ENCODE measurements at places on chromosomes 11 and 22.

- no peak for ATAC-seq
Observed at GRCh38 chr11:69370984-69371709, 77.2 kb downstream of the MYEOV start.

DNA sequence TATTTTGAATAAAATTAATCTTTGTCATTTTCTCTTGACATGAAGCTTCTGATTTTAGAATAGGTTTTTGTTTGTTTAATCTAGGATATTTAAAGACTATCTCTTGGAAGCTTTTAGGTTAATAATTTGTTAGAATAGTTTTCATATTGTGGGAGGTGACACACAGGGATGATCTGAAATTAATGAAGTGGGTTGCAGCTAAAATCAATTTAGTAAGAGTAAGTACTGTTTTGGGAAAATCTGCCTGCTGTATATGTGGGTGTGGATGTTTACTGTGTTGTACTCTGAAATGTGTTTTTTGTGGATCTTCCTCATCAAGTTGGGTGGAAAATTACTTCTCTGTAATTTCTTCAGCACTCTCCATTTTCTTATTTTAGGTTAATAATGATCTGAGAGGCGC, 67.3 kb downstream of the BID start:
- ATAC-seq = no peak

GRCh38 chr22:23282089-23282501, 101.8 kb downstream of the BCR start:
- no peak for ATAC-seq

DNA sequence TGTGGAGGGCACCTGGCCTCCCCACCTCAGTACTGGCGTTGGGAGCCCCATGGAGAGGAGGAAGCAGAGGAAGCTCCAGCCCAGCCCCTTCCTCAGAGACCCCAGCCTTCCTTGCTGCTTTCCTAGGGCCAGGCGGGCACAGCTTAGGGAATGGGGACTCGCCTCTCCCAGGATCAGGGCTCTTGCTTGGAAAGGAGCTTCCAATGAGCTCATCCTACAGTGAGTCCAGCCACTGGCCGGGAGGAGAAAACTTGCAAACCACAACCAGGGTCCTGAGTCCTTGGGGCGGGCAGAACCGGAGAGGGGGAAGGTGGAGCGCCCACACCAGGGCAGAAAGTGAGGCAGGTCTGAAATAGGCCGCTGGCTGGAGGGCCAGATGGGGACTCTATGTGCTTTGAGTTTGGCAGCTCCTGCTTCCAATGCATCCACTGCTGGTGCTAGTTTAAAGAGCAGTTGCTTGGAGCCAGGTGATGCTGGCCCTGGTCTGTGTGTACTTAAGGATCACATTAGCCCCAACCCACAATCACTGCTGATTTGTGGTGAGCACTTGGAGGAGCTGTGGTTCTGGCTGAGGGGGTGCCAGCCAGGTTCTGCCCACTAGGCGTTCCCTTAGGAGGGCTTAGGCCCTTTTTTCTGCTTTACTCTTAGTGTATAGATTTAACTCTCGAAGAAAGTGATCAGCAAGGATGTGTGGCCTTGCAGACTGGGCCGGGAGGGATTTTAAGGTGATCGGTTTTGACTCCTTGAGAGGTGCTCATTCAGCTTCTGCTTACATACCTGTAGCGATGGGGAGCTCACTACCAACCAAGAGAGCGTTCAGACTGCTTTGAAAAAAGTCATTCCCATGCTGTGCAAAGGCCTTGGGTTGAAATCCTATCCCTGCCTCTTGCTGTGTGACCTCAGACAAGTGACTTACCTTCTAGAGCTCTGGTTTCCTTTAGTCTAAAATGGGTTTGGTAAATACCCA, 81.9 kb downstream of the TP53I11 start:
- ATAC-seq = no peak

- no peak for ATAC-seq
Observed at GRCh38 chr11:17376493-17376892, 12.0 kb downstream of the KCNJ11 start.

- ATAC-seq = no peak
Observed at GRCh38 chr11:1128311-1129142, 29.2 kb upstream of the MUC5AC start.

DNA sequence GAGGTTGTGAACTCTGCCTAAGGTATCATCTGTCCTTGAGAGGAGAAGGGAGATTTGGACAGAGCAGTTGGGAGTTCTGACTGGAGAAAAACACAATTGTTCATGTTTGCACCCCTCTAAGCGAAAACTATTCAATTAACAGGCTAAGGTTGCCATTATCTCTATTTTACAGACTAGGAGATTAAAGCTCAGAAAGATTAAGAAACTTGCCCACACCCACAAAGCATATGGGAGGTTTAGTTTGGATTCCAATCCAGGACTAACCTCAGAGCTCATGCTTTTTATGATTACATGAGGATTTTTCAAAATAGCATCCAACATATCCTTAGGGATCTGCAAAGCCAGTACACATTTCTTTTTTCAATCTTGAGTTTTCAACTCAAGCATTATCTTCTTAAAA, 22.0 kb downstream of the GAB2 start:
- ATAC-seq = no peak

- ATAC-seq = no peak
Observed at GRCh38 chr22:31604746-31605705, 57.0 kb downstream of the PISD start.

- ATAC-seq = no peak
Observed at GRCh38 chr11:121473064-121473777, 20.5 kb upstream of the SORL1-AS1 start.

GRCh38 chr11:23502826-23503225, 642.6 kb upstream of the CCDC179 start:
- ATAC-seq = no peak

- ATAC-seq = no peak
Observed at GRCh38 chr11:64762277-64762673, 2.5 kb upstream of the PYGM start.

DNA sequence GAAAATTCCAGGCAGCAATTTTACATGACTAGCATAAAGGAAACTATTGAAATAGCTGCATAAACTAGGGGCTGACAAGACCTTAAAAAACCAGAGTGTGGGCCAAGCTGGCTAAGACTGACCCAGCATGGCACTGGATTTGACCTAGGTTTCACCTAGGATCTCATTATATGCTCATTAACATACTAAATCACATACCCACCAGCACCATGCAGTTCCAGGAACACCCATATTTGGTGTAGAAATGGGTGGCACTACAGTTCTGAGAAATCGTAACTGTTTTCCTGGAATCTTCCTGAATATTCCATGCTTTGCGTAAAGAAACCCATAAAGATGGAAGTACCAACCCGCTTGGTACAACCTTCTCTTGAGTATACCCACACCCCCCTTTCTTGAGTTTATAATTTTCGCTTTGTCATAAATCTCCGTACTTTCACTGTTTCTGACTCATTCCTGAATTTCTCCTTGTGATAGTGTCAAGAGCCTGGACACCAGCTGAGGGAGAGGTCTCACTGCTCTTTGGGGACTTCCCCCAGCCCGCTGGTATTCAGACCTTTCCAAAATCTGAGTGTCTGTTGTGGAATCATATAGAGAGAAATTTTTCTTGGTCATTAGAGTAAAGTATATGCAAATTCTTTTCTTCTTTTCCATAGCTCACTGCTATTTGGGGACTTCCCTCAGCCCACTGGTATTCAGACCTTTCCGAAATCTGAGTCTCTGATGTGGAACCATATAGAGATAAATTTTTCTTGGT, 55.1 kb downstream of the MTMR3 start:
- peak; percentile 56 for ATAC-seq

GRCh38 chr11:111730871-111731591, 35.2 kb downstream of the PPP2R1B start:
- ATAC-seq = no peak

DNA sequence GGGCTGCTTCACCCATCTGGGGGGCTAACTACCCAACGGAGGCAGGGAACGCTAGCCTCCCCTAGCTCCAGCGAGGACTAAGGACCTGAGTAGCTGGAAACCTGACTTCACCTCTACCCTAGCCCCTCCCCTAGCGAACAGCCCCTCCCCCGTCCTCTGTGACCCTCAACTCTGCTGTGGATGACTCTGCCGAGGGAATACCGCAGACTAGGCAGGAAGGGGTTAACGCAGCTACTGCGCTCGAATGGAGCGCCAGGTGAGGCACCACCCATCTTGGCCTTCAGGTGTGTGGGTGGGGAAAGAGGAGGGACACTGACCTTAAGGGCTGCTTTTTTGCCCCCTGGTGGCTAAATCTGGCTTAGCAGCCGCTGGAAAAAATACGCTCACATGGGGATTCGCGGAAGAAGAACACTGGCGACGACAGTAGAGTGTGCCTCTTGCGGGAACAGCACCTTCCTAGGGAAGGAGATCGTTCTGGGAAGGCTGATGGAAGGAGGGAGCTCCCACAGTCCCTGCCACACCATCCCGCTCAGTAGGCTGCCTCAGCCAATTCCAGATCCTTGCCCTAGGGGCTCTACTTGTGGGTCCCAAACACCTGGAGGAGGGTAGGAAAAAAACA, 4.5 kb upstream of the BCL9L start:
- peak; percentile 11 for ATAC-seq

DNA sequence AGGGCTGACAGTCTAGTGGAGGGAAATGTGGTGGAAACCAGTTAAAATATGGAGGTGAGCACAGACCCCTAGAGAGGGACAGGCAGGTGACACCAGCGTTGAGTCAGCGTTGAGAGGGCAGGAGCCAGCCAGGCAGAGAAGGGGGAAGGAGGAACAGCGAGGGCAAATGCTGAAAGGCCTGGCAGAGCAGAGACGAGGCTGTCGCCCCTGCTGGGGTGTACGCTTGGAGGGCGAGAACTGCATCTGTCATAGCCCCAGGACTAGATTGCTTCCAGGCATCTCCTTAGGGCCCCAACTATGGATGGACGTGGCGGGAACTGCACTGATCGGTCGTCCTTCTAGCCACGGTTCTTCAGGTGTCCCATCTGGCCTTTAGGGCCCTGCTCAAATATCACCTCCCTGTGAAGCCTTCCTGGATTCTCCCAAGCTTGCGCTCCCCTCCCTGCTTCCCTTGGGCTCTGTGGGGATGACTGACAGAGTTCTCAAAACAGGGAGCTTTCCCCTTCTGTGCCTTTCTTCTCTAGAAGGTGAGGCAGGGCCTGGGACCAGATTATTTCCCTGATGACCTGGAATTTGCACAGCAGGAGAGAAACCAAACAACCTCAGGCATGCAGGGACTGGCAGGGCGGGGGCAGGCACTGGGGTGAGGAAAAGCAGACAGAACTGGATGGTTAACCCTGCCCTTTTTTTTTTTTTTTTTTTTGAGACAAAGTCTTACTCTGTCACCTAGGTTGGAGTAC, 11.1 kb downstream of the SYNGR1 start:
- ATAC-seq = no peak

DNA sequence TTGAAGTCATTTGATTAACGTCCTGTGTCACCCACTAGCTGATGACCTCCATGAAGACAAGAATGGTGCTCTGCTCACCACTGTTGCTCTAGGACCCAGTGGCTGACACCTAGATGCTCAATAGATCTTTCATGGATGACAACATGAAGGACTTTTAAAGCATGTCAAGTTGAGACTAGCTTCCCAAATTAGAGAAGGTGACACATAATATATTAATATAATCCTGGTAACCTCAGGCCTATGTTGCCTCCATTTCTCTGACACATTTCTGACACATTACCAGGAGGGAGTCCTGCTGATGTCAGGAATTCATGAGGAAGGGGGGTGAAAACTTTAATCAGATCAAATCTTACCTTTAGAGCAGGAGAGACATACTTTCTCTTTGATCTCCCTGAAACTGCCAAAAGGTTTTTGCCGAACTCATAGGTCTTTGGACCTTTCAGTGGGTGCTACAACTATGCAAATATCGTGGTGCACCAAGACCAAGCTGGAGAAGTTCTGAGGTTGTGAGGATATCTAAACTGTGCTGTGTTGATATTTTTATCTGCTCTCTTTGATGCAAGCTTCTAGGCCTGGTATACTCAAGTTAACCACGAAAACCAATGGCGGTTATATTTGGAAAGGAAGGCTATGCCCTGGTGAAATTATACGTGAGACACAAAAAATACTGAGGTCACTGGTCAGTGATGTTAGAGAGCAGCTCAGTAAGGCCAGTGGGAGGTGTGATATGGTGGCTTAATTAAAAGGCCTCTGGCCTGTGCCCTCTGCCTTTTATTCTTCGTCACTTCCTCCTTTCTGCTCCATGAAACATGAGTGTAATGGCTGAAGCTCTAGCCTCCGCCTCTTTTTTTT, 13.2 kb upstream of the AMPD3 start:
- peak; percentile 78 for ATAC-seq

DNA sequence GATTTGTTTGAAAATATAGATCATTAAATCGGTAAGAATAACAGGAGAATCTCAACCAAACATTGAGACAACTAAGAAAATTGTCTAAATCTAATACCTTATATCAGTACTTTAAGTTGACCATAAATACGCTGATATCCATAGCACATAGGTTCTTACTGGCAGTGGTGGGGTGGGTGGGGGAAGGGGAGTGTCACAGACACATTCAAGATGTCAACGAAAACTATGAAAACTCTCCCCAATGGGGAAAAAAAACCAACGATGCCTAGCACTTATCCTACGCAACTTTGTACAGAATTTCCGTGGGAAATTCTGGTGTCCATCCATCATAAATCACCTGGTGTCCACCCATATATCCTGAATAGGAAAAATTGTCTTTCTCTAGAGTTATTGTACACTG, 6.2 kb downstream of the GRAP2 start:
- ATAC-seq = no peak

DNA sequence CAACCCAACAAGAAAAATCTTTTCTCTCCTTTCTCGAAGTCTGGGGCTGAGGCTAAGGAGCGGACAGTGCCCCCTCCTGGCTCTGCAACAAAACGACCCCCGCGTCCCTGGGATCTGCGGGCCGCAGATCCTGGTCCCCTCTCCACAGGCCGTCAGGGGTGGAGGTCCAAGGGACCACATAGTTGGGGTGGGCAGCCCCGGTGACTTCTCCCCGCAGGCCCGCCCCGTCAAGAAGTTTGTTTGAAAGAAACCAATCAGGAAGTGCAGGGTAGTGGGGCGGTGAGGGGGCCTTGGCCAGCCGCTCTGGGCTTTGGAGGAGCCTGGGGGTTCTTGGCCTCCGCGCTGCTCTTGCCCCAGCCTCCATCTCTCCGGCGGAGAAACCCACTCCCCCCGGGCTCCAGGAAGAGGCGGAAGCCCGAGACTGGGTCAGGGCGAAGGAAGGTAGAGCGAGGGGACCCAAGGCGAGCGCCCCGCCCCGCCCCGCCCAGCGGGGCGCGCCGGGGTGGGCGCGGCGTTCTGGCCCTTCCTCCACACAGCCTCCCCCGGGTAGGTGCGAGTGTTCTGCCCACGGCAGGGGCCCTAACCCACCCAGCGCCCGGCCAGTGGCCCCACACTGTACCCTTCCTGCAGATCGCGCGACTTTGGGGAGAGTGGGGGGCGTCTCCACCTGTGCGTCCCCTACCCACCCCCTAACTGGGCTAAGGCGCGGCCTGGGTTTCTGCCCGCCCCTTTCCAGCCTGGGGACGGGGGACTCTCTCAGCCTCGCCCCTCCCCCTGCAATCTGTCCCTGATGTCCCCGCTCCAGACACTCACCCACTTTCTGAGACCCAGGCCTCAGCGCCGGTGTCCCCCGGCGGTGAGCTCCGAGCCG, 1.3 kb downstream of the TP53I11 start:
- no peak for ATAC-seq

- no peak for ATAC-seq
Observed at GRCh38 chr11:64128255-64129006, 37.5 kb downstream of the MACROD1 start.

All from activated CD4-positive, CD25-positive, alpha-beta regulatory T cell treated with anti-CD3 and anti-CD28 coated beads, Interleukin-2, amount 50 U/mL, for 24 hours (primary cell).